ENCODE measurements at places on chromosomes 16 and 17. TPM values are rescaled to one million over a fixed set of nuclear protein-coding genes. Genes with fewer than 3 reads are reported as not detected.

The P3H4 gene
- 88.3 TPM for polyA plus RNA-seq

The PHOSPHO1 gene
- not detected for polyA plus RNA-seq

The MAP2K6 gene
- 6.5 TPM for polyA plus RNA-seq

DNA sequence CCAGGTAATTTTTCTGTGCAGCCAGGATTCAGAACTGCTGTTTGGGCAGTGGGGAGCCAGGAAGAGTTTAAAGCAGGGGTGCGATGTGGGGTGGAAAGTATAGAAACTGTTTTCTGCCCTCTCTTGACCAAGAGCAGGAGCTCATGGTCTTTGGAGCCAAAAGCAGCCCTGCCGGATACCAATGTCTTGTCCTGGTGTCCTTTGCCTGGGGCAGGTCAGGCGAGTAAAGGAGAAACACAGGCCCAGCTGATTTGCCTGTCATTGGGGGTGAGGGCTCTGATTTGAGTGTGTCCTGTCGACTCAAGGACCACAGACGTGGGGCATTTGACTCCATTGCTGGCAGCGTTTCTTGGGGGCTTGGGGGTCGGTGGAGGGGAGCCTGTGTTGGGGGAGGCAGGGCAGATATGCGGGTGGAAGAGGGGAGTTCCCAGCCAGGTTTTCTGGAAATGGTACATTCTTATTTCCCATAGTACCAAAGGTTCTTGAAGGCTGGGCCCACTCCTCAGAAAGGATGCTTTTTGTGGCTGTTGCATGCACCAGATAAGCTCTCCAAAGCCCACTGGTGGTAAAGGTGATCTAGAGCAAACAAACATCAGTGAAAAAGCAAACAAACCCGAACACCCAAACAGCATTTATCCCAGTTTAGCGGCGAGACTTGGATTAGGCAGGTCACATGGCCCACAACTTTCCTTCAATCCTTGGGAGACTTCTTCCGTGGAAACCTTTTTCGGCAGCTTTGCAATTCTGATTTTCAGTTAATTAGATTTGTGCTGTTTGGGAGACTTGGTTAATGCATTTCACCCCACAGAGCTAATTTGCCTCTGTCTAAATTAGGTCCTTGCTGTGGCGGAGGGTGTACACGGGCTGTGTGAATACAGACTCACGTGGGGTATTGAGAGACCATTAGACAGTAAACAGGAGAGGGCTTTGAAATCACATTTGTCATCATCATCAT lies 59.0 kb downstream of the MSI2 start:
- no peak overlapping the region for H3K27ac ChIP-seq
- no peak overlapping the region for H3K4me3 ChIP-seq
- no peaks in the 10 kb centered on the region for H3K27me3 ChIP-seq

GRCh38 chr16:50311134-50311528 lies 44.8 kb downstream of the ADCY7 start:
- H3K4me3 ChIP-seq: no peak overlapping the region

DNA sequence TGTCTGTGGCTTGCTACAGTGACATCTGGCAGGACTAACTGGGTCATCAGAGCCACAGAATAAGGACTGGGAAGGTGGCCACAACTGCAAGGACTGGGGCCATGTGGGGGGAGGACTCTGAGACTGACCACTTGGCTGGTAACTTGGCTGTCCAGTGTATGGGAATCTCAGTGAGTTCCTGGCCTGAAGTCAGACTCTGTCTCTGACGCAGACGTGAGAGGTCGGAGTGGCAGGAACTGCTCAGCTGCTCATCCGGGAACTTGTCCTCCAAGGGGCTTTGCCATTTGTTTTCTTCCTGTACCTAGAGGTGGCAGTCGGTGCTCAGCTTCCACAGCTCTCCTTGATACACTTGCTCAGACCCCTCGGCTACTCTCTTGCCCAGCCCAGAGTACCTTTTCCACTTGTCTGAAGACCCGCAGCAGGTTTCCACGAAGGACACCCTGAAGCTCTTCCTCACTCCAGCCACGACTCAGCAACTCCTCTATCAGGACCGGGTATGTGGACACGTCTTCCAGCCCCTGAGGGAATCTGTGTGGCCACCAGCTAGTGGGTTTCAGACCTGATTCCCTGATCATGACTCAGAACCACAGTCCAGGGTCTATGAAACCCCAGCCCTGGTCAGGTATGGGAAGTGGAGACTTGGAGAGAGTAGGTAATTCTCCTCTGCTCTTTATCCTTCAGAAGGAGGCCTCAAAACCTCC lies 7.3 kb upstream of the DPEP3 start:
- H3K27ac ChIP-seq: no peak overlapping the region
- H3K4me3 ChIP-seq: no peak overlapping the region
- DNase-seq: no peak
- H3K36me3 ChIP-seq: no peaks in the 10 kb centered on the region
- no peaks in the 10 kb centered on the region for H3K27me3 ChIP-seq

DNA sequence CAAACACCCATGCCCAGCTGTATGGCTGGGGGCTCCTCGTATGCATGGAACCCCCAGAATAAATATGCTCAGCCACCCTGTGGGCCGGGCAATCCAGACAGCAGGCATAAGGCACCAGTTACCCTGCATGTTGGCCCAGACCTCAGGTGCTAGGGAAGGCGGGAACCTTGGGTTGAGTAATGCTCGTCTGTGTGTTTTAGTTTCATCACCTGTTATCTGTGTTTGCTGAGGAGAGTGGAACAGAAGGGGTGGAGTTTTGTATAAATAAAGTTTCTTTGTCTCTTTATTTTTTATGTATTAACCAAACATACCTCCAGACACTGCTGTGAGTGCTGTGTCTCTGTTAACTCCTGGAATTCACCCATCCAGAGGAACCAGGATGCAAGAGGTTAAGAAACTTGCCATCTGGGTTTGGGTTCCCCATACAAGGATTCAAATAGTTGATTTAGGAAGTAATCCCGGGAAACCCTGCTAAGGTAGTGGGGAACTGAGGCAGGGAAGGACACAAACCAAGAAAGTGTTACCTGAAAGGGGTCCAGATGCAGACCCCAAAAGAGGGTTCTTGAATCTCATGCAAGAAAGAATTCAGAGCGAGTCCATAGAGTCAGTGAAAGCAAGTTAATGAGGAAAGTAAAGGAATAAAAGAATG lies 37.4 kb upstream of the IL21R start:
- H3K4me1 ChIP-seq: no peaks in the 10 kb centered on the region
- peaks cover under 1% of the 10 kb centered on the region for H3K36me3 ChIP-seq
- H3K27ac ChIP-seq: peak overlapping the region; percentile 21
- H3K27me3 ChIP-seq: no peaks in the 10 kb centered on the region
- no peak overlapping the region for H3K4me3 ChIP-seq
